Thyroid gland (tissue), 4 donors: ENCODE measurements at places on chromosomes 16 and 17. TPM values are rescaled to one million over a fixed set of nuclear protein-coding genes. Genes with fewer than 3 reads are reported as not detected.

GRCh38 chr17:38508954-38509771 lies 80.9 kb downstream of the ARHGAP23 start:
- peak; percentile 81 for DNase-seq

TMEM238L gene
- total RNA-seq, result not detected

DNA sequence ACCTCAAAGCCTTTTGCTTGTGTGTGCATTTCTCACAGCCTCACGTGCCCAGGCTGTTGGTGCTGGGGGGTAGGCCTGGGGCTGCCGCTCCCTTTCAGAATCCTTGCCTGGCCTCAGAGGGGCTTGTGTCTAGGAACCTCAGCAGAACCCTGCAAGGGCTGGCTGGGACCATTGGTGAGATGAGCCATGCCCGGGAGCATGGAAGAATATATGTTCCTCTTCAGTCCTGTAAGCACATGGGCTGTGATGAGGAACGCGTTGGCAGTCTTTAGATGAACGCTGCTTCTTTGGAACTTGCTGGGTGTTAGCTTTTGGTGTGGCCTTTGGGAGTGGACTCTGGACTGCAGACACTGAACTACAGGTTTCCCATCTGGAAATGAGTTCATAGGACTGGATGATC lies 32.0 kb upstream of the SLC5A10 start:
- DNase-seq, result no peak

DNAI2 gene
- not detected for total RNA-seq

DNA sequence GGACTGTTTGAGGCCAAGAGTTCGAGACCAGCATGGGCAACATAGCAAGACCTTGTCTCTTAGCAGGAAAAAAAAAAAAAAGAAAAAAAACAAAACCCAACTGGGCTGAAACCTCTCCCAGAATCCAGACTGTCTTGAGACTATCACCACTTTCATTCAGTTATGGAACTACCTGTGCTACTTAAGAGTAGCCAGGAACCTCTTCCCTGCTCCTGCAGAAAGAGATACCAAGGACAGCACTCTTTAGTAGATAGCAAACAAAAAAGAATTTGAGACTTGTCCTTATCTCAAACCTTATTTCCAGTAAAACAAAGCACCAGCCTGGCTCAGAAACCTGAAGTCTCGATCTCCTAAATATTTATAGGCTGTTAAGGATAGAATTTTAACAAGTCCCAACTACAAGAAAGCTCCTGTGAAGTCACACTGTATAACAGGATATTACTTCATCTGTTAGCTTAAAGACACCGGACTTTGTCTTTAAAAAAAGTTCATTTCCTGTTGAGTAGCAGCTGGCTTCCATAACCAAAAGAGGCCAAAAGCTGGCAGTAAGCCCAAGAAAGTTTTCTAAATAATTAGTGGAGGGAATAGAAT lies 5.1 kb downstream of the CDR2 start:
- DNase-seq, result no peak

CACNG1 gene
- not detected for total RNA-seq

DNA sequence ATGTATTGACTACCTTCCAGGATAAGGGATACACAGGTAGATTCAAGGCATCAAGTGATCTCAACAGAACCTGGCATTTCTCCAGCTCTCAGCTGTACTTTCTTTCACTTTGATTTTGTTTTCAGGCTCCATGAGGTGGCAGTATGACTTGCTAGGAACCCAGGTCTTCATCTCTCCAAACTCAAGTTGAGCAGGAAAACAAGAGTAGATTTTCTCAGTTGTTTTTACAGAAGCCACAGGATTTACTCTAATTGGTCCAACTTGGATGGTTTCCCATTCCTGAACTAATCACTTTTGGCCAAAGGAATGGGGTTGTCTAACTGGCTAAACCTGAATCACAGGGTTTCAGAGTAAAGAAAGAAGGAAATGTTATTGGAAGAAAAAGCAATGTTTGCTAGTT lies 146.6 kb downstream of the TRIM37 start:
- DNase-seq, result peak; percentile 49

- DNase-seq, result no peak
Observed at GRCh38 chr16:79876332-79876730, 275.8 kb upstream of the MAF start.

DNA sequence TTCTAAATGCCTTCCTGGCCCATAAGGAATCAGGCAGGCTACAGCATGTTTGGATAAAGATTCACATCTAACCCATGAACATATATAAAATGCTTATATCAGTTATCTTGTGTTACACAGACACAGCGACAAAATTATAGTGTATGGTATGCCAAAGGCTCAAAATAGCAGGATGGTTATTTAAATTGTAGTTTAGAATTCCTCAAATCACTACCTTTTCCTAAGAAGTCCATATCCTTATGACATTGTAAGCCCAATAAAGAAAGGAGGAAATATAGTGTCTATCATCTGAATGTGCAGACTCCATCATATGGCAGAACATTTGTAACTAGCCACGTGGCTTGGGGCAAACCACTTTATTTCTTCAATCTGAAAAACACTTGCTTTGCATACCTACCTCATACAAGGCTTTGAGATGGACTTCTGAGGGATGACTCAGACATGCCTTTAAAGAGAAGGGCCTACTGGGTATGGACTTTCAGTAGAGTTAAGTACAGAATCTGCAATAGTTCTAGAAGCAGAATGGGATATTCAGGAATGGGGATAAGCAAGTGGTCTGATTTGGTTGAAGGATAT lies 12.1 kb upstream of the DHX8 start:
- no peak for DNase-seq
